ENCODE measurements at places on chromosomes 7 and 10.

- no peak for DNase-seq
Measured at GRCh38 chr7:158779061-158780000, 50.0 kb downstream of the ESYT2 start.

DNA sequence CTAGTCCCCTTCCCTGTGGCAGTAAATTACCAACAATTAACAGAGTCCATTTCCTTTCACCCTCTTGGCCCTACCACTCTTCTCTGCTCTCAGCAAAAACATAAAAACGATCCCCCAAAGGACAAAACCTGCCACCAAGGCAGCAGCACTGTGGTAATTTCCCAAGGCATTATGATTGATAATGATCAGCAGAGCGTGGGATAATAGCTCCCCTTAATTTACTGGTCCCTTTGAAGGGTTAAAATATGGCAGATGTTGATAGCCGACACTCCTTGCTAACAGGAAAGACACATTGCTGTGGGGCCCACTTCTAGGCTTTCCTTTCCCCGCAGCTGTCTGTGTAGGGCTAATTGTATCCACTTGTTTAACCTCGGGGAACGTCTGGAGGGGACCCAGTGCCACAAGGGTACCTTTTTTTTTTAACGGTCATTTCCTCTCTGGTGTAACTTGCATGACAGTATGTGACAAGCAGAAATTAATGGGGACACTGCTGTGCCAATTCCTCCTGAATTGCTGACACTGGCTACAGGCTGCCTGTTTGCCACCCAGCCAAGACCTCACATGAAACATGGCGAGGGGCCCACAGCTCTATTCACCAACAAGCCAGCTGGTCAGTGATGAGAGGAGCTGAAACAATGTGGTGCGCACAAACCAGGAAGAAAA, 81.3 kb downstream of the CDK6 start:
- DNase-seq, result peak; percentile 96

DNA sequence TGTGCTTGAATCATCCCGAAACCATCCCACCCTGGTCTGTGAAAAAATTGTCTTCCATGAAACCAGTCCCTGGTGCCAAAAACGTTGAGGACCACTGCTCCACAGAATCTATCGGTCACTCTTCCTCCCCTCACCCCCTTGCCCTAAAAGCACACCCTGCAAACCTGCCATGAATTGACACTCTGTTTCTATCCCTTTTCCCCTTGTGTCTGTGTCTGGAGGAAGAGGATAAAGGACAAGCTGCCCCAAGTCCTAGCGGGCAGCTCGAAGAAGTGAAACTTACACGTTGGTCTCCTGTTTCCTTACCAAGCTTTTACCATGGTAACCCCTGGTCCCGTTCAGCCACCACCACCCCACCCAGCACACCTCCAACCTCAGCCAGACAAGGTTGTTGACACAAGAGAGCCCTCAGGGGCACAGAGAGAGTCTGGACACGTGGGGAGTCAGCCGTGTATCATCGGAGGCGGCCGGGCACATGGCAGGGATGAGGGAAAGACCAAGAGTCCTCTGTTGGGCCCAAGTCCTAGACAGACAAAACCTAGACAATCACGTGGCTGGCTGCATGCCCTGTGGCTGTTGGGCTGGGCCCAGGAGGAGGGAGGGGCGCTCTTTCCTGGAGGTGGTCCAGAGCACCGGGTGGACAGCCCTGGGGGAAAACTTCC, 784 bp upstream of the SERPINE1 start:
- DNase-seq, result peak; percentile 25

DNA sequence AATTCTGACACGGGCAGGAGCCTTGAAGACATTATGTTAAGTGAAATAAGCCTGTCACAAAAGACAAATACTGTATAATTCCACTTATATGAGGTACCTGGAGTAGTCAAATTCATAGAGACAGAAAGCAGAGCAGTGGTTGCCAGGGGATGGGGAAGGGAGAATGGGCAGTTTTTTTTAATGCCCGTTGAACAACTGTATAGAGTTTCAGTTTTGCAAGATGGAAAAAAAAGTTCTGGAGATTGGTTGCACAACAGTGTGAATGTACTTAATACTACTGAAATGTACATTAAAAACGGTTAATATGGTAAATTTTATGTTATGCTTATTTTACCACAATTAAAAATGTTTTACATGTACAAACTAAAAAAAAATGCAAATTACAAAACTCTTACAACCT, 63.6 kb upstream of the EFCAB10 start:
- DNase-seq, result no peak

DNA sequence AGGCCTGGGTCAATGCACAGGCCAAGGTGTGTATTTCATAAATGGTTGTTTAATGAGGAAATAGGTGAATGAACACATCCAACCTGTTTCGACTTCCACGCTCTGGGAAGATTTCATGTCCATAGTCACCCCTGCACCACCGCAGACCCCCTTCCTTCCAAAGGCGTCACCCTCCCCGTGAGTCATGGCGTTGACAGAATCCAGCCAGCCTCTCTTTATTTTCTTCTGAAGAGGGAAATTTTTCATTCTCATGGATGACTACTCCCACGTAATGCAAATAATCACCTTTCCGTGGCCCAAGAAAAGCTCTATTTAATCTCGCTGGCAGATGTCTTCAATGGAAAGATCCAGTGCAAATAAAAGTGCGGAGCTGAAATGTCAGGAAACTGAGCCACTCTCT, 75.3 kb upstream of the FOXK1 start:
- DNase-seq, result no peak

GRCh38 chr10:82888809-82889455, 1013.9 kb downstream of the NRG3 start:
- DNase-seq, result no peak
